ENCODE measurements at places on chromosomes 6 and 20.

GRCh38 chr6:82910820-82911219, 154.8 kb downstream of the UBE3D start:
- DNase-seq: no peak

DNA sequence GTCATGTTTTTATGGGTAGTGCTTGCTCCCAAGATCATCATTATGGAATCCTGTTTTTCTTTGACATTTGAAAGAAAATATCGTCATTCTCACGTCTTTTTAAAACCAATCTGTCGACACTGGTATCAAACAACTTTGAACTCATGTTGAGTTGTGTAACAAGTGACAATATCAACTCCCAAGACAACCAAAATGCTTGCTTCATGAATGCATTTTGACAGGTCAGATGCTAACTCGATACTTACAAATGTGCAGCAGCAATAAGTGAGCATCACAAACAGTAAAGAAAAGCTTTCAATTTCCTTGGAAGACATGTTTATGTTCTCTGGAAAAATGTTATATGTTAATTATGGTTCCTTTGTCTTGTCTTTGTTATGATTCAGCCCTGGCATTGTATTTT, 125.9 kb downstream of the EPHA7 start:
- DNase-seq: no peak

DNA sequence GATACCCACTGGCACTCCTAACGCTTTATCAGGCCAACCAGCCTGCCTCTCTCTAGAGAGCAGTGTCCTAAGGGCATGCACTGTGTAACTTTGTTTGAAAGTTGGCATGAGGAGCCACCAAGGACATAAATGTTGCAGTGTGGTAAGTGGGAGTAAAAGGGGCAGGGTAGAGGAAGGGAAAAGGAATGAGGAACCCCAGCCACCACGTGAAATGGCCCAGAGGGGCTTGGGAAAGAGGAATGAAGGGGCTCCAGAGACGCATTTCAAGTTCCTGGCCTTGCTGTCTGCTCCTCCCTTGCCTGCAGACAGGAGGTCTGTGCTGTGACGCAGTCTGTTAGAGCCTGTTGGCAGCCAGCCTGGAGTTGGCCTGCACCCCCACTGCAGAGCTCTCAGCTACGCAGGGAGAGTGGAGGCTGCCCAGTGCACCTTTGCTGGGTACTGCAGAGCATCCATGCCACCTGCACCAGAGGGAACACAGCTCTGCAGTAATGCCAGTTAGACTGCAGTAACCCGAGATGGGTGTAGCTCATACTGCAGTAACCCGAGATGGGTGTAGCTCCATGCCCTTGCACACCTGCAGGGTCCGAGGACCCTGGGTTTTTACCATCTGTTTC, 86.8 kb upstream of the SNAP25 start:
- DNase-seq: peak; percentile 58

DNA sequence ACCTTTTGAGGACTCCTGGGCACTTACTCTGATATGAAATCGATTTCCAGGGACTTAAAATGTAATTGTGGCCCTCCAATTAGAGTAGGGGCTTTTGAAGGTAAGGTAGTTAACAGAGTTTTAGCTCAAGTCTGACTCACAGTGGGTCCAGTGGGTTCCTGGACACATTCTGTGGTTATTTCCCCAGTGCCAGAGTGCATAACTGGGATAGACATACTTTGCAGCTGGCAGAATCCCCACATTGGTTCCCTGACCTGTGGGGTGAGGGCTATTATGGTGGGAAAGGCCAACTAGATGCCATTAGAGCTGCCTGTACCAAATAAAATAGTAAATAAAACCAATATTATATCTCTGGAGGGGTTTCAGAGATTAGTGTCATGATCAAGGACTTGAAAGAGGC, 243.8 kb upstream of the EPHA7 start:
- DNase-seq: no peak

- no peak for DNase-seq
These were observed 246.3 kb upstream of the RREB1 start for GRCh38 chr6:6861351-6861894.

- DNase-seq: no peak
These were observed 111.5 kb downstream of the TMEM242 start for GRCh38 chr6:157211603-157212455.

GRCh38 chr6:76681781-76682180, 609.3 kb upstream of the IMPG1 start:
- DNase-seq: peak; percentile 46

DNA sequence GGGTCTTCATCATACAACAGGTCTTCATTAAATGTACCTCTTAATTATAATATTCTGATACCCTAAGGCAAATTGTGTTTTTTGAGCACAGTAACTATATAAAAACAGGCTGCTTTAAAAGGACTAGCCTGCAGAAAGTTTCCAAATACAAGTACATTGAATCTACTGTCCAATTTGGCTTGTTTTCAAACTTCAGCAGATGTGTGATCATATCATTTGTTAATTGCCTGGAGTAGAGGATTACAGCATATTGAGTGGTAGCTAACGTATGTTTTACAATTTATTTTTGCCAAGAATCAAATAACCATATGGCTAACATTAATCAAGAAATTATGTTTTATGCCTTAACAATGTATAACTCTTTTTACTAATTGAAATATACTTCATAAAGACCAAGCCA, 12.6 kb downstream of the TINAG start:
- DNase-seq: no peak

DNA sequence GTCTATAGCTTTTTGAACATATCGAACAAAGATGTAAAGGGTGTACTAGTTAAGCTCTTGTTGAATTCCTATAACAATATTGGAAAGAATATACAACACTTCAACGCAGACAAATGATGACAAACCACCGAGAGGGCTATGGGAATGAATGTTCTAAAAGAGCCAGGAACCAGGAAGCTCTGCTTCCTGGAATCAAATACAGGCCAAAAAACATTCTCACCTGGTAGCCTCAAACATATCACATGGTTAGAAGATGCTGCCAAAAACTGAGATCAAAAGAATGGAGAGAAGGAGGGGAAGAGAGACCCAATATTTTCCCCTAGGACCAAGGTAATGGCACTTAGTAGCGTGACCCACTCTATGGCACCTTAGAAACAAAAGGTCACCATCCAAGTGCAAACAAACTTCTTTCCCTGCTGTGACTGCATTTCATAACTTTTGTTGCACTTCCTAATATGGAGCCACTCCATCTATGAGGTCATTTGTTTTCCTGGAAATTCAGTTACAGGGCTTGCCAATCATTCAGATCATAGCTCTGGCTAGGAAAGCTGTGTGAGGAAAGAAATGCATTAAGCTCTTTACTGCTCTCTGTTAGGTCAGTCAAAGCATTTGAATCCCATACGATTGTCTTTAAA, 199.2 kb upstream of the NT5E start:
- DNase-seq: peak; percentile 3

GRCh38 chr6:1607516-1608221, 2.0 kb upstream of the FOXC1 start:
- DNase-seq: no peak

DNA sequence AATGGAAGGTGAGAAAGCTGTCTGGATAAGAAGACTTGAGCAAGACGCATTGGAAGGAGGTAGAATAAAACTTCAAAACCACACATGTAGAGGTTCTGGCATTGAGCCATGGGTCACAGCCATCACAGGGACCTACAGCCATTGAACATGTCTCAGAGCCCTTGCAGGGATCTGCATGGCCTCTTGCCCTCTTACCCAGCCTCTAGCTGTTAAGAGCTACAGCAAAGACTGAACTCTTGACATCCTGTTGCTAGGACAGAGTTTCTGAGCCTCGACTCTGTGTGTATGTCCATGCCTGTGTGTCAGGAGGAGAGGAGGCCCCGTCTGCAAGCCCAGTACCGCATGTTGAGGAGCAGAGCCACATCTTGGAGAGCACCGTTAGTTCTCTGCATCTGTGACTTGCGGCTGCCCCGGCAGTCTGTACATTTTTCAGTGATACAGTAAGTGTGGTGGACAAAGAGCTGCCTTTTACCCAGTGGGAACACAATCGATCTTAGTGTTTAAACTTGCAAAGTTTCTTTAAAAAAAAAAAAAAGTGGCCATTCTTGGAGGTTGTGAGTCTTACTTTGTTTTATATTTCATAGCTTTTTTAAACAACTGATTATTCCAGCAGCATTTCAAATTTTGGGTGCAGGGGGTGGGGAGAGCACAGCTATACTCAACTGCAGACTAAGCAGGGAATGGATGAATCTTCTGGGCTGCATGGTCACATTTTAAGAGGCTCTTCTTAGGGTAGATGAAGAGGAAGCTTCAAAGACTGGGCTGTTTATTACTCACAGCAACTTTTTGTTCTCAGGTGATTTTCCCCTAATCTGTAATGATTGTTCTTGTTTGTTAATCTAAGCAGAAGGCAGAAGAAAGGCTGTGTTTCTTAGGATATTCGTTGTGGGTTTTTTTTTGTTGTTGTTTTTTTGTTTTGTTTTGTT, 88.5 kb downstream of the TBC1D7 start:
- DNase-seq: no peak

GRCh38 chr20:62953839-62954703, 1.6 kb downstream of the SLC17A9 start:
- peak; percentile 77 for DNase-seq

DNA sequence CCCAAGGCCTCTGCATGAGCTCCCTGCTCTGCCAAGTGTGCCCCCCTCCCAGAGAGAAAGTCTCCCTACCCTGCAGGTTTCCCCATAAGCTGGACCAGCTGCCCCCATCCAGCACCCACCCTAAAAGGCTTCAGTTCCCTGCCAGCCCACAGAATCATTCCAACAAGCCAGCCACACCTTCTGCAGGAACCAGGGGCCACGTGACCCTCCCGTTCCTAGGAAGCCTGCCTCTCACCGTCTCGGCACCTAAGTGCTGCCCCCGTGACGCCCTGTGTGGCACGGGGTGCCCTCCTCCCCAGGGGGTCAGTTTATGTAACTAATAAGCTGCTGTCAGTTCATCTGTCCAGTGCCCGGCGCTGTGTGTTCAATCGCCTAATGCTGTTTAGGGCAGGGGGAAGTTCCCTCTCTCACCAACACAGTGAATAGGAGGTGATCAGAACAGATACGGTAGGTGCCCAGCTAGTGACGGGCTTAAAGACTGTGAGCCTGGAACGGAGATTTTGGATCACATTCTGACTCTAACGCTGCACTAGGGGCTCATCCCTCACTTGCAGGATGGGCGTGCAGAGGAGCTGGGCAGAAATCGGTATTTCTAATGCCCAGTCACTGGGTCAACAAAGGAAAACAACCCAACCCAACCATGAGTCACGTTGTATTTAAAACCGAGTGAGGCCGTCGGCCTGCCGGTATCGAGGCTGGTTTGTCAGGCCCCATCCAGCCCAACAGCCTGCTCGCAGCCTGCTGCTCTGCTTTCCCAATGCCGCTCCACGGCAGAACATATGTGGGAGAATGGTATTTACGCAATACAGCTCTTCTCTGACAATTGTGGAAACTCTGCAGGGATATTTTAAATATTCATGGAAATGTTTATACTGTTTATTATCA, 56.0 kb downstream of the RAMACL start:
- no peak for DNase-seq

DNA sequence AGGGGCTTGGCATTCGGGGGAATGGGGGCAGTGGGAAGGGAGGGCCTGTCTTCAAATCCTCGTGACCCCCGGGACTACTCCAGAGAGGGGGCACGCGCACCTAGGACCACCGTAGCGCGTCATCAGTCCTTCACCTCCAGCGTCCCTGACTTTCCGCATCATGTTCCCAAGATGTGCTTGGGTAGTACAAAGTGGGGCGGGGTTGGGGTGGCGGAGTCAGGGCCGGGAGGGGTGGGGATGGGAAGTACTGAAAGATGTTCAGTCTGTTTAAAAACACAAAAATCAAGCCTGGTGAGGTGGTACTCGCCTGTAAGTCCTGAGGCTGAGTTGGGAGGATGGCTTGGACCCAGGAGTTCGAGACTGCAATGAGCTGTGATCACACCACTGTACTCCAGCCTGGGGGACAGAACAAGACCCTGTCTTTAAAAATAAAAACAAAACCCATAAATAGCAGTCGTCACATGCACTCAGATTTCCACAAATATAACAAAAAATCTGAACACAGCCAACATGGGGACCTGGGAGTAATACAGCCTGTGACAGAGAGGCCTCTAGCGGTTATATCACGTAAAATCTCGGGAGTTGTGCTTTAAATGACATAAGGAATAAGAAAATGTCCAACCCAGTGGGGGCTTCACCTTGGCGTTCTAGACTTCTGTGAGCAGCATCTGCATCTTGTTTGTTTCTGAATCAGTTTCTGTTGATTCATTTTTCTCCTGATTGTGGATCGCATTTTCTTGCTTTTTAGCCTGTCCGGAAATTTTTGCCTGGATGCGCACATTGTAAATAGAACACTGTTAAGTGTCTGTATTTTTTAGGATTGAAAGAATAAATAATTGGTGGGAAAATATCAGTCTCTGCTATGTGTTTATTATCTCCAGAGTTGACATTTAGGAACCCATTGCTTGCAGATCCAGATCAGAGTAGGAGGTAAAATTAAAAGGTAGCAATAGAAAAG, 698 bp upstream of the LRP11 start:
- DNase-seq: peak; percentile 81

- DNase-seq: no peak
These were observed 82.1 kb downstream of the TINAG start for GRCh38 chr6:54390362-54390761.

DNA sequence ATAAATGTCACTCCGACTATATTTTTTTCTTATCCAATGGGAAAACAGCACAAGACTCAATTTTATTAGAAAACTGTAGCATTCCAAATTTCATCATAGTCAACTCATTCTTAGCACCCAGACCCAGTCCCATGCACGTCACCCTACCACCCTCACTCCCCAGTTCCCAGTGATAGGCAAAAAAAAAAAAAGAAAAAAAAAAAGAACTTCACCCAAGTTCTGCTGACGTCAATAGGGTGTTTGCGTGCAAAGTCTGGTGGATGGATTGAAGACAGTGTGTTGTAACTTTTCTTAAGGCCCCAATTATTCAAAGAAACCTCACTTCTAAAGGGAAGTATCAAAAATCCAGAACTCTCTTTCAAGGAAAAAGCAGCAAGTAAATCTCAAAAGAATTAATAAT, 213.9 kb upstream of the PRDM1 start:
- peak; percentile 26 for DNase-seq

DNA sequence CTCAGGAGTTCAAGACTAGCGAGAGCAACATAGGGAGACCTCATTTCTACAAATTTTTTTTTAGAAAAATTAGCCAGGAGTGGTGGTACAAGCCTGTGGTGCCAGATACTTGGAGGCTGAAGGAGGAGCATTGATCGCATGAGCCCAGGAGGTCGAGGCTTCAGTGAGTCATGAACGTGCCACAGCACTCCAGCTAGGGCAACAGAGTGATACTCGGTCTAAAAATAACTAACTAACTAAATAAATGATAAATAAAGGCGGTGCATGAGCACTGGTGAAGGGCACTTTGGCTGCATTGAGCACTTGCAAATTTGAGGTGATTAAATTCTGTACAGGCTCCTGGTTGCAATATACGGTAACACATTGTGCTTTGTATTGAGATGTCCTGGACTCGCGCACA, 13.5 kb downstream of the HLA-A start:
- DNase-seq: no peak

DNA sequence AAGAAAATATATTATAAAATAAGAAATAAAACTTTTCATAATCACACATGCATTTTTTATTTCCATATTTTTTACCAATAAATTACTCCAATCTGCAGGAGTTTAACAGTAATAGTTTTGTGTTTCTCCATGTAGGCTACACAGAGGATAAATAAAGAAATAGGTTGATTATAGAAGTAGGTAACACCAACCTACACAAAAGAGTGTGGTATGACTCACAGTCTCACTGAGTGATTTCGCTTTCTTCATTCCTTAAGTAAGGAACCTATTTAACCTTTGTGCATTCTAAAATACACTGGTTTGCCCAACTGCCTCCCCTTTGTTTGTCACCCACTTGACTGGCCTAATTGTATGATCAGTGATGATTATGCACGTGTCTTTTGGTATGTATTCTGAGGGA, 244.2 kb upstream of the RIMS1 start:
- no peak for DNase-seq
